CD4-positive, alpha-beta T cell treated with Interleukin-10 for 1 hour (primary cell): ENCODE measurements at places on chromosomes 3 and 15.

GRCh38 chr3:27201492-27201891 is 167.7 kb downstream of the NEK10 start:
- DNase-seq, result no peak

DNA sequence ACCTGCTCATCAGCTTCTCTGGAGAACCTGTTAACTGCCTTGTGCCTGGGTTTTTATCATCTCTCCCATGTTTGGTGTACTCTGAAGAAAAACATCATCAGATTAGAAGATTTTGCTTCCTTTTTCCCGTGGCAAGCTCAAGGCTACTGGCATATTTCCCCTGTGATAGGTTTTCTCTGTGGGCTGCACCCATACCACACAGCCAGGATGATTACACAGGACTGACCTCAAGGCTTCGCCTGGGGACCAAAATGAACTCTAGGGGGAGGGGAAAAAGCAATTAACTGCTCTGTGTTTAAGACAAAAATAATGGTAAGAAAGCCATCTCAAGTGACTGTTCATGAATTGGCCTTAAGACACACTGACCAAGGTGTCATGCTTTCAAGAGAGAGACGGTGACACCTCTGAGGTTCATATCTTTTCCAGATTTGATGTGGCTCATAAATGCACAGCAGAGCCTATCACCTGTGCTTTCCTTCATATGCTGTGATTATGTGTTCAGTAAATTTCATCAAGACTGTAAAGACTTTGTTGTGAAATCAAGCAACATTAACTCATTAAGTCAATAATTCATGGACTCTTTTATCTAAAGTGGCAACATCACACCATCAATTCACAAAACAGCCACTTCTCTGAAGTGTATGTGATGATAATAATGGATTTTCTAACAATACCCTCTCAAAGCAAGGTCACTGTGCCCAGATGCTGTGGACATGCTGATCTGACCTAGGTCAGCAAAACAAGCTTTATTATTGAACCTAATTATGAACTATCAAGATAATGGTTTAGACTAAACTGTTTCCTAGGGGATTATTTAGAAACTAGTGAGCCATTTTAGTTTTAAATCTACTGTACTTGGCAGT is 427.9 kb downstream of the WDR72 start:
- DNase-seq, result no peak

DNA sequence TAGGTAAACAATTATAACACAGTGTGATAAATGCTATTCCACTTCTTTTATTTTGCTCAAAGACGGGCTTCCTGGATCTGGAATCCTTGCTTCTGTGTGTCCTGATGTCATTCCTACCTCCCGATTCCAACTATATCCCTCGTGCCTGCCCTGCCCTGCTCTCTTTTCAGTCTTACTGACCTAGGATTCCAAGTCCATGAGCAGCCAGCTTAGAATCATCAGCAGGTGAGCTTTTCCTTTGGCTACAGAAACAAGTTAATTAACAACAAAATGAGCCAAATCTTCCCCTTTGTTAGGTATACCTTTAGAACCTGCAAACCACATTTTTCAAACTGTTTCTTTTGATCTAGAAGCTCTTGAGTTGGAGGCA is 21.9 kb upstream of the KPNA1 start:
- no peak for DNase-seq

- DNase-seq, result peak; percentile 14
Observed at GRCh38 chr3:179074656-179075055, 3.0 kb upstream of the ZMAT3 start.

DNA sequence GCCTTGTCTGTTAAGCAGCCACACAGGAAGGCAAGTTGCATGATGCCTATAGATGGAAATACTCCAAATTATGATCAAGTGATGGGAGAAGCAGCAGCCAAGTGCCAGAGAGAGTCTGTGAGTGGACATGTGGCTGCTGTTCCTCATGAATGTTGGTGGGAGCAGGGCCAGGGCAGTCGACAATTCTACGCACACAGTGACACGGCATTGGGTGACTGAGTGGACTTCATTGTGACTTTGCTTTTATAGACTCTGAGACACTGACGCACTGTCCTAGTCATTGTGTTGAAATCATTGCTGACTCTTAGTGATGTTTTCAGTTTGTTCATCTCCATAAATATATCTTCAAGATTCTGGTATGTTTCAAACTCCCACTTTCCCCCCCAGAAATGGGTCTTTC is 246.3 kb upstream of the SEMA6D start:
- no peak for DNase-seq

- no peak for DNase-seq
Observed at GRCh38 chr3:115990669-115991068, 367.4 kb downstream of the GAP43 start.

DNA sequence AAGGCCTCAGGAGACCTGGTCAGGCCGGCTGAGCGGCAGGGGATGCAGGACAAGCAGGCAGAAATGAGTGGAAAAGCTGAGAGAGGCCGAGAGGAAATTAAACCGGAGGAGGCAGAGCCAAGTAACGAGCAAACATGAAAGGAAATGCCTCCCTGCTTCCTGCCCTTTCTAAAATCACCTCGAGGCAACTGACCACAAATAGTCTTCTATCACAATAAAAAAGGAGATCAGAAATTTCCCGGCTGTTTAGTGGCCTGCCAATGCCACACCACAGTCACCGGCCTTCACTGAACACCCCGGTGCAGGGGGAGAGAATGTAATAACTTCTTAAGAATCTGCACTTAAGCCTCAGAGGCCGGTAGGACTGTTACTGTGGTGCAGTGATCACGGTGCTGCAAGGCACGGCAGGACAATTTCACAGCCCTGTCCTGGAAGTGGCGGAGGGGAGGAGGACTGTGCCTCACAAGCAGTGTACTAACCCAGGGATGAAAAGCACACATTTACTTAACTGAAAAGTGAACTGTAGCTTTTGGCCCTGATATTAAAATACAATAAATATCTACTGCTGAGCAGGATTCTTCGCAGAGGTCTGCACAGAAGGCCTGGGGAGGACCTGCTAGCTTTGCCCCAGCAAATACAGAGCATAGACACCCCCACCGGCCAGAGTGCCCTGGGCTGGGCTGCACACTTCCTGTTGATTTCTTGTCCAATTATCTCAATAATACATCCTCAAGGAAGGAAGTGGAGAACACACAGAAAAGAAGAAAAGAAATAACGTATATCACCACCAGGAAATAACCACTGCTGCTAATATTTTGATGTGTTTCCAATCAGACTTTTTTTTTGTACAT is 183.5 kb upstream of the NSMCE3 start:
- no peak for DNase-seq
